H54 (cell line): ENCODE measurements at places on chromosomes 1 and 21.

DNA sequence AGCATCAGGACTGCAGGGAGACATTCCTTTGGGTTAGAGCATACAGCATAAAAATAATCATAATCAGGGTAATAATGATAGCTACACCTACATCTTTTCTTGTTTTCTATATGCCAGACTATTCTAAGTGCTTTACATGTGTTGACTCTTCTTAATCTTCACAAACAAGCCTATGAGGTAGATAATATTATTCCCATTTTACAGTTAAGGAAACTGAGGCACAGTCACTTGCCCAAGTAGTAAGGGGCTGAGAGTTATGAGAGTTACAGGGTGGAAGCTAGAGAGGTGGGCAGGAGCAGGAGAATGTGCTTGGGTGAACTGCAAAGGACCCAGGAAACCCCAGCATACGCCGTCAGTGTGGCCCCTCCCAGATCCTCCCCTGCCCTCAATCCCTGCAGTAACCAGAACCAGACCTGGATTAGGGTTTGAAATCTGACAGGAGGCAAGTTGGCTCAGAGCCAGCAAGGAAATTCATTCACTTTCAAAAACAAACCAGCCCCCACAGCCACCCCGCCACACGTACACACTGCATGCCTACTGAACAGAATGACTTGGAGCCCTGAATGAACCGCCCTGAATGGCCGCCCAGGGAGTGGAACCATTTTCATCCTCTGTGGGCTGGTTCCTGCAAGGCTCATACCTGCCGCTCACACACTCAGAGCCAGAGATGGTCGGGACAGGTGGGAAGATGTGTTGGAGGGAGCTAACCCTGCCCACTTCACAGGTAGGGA is 126.1 kb downstream of the TRABD2B start:
- DNase-seq, result no peak

DNA sequence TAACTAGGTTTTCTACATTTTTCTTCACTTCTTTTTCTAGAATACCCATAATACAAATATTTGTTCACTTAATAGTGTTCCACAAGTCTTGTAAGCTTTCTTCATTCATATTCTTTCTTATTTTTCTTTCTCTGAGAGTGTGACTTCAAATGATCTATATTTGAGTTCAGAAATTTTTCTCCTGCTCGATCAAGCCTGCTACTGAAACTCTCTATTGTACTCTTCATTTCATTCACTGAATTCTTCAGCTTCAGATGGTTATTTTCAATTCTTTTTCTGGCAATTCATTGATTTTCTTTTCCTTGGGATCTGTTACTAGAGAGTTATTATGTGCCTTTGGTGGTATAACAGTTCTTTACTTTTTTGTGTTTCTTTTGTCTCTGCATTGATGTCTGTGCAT is 82.5 kb upstream of the CAMK1G start:
- no peak for DNase-seq

DNA sequence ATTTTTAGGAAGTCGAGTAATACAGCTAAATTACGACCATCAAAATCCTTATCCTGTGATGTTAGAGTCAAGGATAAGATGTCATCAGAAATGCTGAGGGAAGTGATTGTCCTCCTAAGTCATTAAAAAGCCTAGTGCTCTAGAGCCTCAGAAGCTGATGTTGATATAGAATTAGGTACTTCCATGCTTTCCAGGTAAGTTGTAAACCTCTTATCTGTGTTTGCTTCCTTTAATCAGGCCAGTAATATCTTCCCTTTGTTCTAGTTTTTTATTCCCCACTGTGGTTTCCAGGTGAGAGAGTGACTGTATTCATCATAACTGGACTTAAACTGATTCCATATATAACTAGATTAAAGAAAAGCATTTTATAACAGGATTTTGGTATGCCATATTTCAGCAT is 44.4 kb downstream of the SMG7 start:
- DNase-seq, result no peak

GRCh38 chr1:71774705-71775104 is 507.6 kb downstream of the NEGR1 start:
- no peak for DNase-seq
